ENCODE measurements at places on chromosomes 1 and 21.

DNA sequence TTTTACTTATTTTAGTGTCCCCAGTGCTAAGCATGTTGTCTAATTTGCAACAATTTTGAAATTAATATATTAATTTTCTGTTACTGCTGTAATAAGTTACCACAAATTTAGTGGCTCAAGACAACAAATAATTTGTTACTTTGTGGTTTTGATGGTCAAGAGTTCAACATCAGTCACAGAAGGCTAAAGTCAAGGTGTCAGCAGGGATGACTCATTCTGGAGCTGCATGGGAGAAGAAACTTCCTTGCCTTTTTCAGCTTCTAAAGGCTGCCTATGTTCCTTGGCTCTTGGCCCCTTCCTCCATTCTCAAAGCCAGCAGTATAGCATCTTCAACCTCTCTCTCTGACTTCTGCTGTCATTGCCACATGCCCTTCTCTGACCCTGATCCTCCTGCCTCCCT is 271.8 kb downstream of the HLX start:
- no peak for DNase-seq

- no peak for DNase-seq
Observed at GRCh38 chr1:217393896-217394295, 237.0 kb downstream of the GPATCH2 start.

GRCh38 chr1:193181536-193181935 is 4.9 kb downstream of the B3GALT2 start:
- DNase-seq, result no peak

- peak; percentile 60 for DNase-seq
Observed at GRCh38 chr1:17661546-17662157, 93.5 kb upstream of the ACTL8 start.

DNA sequence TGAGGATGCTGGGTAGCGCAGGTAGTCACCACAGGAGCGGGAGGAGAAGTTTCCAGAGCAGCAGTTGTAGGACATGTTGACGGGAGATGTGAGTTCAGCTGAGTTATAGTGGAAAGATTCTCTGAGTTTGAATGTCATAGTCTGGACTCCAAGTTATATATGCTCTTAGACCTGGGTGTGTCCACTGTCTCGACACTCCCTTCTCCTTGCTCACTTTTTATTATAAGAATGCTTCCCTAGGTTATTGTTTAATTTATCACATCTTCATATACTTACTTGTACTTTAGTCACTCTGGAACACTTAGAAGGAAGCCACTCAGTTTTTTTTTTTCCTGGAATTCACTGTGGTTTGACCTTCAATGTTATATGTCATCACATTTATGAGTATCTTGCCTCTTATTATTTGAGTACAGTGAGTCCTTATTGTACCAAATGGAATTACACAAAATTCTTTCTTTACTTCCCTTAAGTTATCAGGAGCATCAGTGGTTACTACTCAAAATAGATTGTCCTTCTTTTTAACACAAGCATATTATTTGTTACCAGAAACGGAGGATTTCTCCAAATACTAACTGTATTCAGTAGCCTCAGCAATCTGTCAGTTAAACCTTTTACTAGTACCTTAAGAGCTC is at the start of gene KRTAP13-2:
Gene KRTAP13-2 (minus strand): TSS at position 133 of the 632 bp plus-strand sequence. CDS start 58 bp downstream, at position 75.
- DNase-seq, result no peak

DNA sequence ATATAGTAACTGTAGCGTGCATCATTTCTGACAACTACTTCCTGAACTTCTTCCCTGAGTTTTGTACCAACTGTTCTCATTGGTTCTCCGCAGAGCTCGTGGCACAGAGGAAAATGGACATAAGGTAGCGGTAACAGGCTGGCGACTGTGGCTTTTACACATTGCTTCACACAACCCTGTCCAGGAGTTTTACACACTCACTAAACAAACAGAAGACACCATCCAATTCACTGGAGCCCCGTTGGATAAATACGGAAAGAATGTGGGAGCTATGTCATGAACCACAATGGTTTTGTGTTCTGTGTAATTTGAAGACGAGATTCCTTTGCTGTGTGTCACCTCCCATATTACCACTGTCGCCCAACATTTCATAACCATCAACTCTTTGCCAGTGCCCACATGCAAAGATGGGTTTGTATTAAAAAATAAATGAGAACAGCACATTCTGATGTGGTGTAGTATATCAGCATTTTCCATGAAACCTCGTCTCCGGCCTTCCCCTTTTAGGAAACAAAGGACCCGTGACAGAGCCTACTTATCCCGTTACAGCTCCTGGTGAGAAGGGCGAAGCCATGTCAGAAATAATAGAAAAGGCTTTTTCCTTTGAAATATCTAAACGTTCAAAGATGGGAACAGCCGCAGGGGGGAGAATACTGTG is 47.4 kb upstream of the ENAH start:
- DNase-seq, result no peak
